ENCODE measurements at places on chromosomes 4 and X.

GRCh38 chr4:74624351-74625151, 169.8 kb downstream of the BTC start:
- no peak for DNase-seq

DNA sequence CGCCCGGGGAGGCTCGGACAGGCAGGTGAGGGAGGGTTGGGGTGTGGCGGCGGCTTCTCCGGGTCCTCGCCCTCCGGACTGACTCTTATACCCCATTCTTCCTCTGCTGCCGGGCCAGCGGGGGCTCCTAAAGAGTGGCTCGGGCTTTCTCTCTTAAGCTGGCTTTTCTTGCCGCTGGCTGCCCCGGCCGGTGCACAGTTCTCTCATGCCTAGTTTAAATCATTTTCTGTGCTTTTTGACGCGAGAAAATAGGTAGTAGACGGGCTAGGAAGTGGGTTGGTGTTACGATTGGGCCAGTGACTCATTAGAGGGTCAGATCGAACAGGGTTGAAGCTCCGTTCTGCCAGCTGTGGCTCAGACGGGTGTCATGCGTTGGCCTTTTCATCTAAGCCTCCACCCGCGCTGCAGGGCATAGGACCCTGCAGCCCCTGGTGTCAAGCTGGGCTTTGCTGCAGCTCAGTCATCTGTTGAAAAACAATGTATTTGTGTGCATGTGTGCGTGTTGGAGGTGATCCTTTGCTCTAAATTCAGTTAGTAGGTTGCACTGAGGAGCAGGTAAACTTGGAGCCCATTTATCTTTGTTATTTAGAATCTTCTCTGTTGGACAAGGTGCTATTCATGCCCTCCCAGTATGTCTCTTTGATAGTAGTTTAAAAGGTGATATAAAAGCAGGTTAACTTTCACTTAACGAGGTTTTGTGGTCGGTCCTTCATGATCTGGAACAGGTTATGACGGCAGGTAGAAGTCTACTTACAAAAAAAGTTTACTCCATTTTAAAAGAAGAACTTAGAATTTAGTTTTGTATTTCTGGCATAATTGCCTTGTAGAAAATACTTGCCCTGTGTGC, 802 bp downstream of the BMP2K start:
- DNase-seq: peak; percentile 78

DNA sequence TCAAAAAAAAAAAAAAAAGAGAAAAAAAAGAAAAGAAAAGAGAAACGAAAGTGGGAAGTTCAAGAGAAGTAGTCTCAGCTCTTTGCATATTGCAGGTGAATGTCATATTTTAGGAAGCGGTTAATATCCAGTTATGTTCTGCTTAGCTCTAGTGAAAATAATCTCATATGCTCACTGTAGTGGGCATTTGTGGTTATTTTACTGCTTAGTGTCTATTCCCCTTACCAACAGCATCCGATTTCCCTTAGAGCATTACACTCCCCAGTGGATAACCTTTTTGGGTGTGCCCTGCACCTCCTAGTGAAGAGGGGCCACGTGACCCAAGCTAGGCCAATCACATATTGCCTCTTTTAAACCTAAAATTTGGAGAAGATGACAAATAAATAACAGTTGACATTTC, 111.2 kb upstream of the ZNF827 start:
- DNase-seq: no peak

DNA sequence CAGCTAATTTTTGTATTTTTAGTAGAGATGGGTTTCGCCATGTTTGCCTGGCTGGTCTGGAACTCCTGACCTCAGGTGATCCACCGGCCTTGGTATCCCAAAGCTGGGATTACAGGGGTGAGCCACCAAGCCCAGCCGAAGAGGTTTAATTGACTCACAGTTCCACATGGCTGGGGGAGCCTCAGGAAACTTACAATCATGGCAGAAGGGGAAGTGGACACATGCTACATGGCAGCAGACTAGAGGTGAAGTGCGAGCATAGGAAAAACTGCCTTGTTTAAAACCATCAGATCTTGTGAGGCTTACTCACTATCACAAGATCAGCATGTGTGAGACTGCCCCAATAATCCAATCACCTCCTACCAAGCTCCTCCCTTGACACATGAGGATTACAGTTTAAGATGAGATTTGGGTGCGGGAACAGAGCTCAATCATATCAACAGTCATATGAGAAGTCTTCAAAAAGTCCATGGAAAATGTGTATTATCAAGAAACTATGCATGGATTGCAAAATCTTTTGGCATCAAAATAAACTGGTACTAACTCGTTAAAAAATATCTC, 25.8 kb upstream of the RPL39 start:
- no peak for DNase-seq

GRCh38 chrX:101429934-101430333, 21.9 kb downstream of the HNRNPH2 start:
- no peak for DNase-seq

DNA sequence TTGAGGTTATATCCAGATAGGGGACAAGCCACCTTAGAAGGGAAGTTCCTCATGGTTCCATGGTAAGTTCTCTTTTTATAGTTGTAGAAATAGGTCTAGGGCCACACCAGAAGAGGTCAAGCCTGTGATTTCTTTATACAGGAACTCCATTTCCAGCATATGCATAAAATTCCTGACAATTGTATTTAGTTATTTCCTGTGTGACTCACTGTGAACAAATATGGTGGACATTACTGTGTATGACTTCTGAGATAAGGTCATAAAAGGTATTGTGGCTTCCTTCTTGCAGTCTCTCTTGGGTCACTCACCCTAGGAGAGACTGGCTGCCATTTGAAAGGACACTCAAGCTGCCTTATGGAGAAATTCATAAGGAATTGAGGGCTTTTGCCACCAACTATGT, 2.2 kb upstream of the C4orf36 start:
- DNase-seq: no peak

DNA sequence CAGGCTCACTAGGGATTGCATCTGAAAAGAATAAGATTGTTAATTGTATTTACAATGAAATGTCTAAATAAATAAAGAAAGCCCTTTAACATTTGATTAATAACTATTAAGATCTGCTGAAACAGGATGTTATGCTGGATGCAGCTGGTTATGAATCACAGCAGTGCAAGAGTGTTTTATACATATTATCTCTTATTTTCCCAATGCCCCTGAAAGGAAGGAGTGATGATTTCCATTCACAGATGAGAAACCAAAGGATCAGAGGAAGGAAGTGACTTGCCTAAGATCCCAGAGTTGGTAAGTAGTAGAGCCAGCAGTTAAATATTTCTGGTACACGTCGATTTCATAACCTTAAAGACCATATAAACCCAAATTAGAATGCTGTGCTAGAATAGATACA, 76.3 kb upstream of the ARHGAP36 start:
- no peak for DNase-seq

DNA sequence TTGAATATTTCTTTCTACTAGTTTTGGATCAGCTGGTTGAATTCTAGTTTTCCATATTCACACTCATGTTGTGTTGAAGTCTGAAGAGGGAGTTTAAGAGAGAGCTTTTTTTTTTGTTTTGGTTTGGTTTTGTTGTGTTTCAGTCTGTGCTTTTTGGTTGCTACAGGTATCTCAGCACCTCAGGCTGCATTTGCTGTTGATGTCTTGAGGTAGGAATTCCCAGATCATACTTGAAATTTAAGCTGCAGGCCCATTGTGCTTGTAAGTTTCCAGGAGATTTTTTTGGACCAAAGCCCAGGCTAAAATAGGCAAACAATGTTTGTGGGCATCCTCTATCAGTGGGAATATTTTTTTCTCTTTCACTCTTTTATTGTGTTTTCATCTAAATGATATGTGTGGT, 190.2 kb upstream of the AGA start:
- no peak for DNase-seq
